ENCODE measurements at places on chromosomes 3 and 15.

DNA sequence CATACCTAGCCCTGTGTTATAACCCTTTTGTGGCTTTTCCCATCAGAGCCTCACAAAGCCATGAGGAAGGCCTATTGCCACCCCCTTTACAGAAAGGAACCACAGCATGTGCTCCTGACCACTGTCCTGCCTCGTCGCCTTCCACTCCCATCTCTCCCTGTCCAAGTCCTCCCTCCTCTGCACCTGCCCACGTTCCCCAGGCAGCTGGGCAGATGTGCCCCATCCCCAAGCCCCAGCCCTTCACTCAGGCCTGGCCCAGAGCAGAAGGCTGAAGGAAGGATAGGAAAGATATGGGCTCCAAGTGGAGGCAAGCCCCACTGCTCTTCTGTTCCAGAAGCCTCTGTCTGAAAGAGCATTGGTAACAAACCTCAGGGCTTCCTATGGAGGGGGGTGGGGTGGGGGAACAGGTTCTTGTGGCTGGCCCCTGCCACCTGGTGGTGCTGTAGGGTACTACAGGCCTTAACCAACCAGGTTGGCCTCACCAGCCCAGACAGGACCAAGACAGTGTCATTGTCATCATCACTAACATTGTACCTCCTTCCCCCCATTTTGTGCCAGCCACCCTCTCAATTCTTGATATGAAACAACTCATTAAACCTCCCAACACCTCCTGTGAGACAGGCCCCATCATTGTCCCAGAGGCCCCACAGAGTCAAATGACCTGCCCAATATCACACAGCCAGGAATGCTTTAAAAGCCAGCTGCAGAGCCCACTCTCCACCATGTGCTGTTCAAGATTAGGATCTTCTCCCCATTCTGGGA lies 10.0 kb downstream of the POC1A start:
- DNase-seq = peak; percentile 78

DNA sequence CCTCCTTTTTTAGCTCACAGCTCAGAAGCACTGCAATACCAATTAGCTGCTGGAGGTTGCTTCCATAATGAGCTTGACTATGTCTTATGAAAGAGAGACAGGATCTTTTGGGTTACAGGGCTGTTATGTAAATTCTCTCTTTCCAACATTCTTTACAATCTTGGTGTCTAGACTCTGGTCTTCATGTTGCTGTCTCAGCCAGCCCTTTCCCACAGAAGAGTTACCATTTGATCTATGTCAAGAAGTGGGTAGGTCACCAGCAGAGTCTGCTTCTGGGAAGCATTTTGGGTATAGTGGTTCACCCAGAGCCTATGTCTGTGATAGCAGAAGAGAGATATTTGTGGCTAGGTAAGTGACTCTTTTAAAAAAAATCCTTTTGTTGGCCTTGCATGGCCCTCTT lies 234.5 kb downstream of the SATB1 start:
- no peak for DNase-seq

- DNase-seq = peak; percentile 61
These were observed 24.3 kb downstream of the TBC1D21 start for GRCh38 chr15:73897441-73898261.

- no peak for DNase-seq
These were observed 373.1 kb downstream of the MFSD1 start for GRCh38 chr3:159174715-159175692.

DNA sequence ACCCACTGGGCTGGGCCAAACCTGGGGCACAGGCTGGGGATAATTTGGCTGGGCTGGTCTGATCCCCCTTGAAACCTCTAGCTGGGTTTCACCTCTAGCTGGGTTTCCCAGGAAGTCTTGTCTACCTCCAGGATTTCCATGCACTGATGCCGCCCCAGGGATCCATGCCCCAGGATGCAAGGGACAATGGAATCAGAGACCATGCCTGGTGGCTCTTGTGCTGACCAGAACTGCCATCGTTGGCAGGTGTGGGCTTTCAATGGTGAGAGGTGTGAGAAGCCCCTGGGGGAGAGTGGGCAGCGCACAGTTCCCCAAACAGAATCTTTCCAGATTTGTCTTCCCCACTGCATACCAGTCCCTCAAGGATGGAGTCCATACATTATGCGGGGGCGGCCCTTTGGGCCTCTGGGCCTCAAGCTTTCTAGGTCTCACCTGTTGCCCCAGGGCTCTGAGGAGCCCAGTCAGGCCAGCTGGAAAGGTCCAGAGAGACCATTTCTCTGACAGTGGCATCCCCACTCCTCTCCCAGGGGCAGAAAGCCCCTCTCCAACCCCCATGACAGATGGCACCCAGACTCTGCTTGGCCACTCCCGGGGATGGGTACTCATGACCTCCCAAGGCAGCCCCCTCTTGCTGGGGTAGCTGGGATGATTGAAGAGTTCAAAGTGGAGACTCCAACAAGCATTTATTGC lies 35.4 kb downstream of the EPHB3 start:
- no peak for DNase-seq

GRCh38 chr15:28100516-28101195 lies 1.5 kb upstream of the OCA2 start:
- peak; percentile 18 for DNase-seq

- no peak for DNase-seq
These were observed 16.1 kb upstream of the RARRES1 start for GRCh38 chr3:158748237-158748828.

- DNase-seq = no peak
These were observed 246.1 kb downstream of the SI start for GRCh38 chr3:164832216-164832615.

DNA sequence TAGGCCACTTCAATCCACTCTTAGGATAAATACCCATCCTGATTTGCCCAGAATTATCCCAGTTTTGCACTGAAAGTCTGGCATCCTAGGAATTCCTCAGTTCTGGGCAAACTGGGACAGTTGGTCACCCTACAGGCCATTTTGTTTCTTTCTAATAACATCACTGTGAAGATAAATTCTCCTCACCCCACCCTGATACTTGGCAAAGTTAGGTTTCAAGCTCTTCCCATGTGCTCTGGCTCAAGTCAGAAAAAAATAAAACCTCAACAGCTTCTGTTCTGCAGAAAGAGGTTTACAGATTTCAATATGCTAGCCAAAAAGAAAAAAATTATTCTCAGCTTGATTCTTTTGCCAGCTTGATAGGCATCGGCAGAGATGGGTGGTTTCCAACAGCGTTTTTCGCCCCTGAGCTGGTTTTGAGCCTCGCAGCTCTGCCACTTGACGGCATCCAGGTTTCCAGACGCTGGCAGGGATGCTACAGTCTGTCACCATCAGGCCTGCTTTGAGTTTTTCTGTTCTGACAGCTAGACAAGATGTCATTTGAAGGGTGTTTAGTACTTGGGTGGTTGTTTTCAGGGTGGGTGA lies 171.4 kb downstream of the SSR3 start:
- DNase-seq = no peak

- no peak for DNase-seq
These were observed 21.5 kb upstream of the ZBTB38 start for GRCh38 chr3:141346839-141347238.

DNA sequence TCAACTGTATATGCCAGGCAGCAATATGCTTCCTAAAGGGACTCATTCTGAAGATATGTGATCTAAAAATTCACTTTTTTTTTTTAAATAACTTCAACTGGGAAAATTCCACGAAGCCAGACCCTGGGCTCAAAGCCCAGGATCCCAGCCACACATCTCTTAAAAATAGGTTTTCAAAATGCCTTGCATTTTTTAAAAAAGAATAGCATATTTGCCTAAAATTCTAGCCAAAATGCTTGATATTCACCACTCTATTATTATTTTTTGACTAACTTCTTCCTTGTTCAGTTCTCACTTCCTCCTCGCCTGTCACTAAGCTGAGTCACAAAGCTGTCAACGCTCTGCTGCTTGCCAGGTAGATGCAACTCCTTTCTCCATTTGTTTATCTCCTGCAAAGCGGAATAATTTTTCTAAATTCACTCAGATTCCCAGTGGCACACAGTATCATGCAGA lies 28.0 kb upstream of the VGLL4 start:
- no peak for DNase-seq

GRCh38 chr15:83435782-83436181 lies 11.4 kb upstream of the SH3GL3 start:
- no peak for DNase-seq

GRCh38 chr3:126617571-126617970 lies 37.4 kb downstream of the TXNRD3 start:
- DNase-seq = no peak

GRCh38 chr3:52174896-52175295 lies 20.7 kb upstream of the POC1A start:
- DNase-seq = no peak

- DNase-seq = no peak
These were observed 216.8 kb downstream of the RSL24D1 start for GRCh38 chr15:54979964-54980363.

- DNase-seq = no peak
These were observed 56.8 kb upstream of the RYK start for GRCh38 chr3:134307425-134307824.

DNA sequence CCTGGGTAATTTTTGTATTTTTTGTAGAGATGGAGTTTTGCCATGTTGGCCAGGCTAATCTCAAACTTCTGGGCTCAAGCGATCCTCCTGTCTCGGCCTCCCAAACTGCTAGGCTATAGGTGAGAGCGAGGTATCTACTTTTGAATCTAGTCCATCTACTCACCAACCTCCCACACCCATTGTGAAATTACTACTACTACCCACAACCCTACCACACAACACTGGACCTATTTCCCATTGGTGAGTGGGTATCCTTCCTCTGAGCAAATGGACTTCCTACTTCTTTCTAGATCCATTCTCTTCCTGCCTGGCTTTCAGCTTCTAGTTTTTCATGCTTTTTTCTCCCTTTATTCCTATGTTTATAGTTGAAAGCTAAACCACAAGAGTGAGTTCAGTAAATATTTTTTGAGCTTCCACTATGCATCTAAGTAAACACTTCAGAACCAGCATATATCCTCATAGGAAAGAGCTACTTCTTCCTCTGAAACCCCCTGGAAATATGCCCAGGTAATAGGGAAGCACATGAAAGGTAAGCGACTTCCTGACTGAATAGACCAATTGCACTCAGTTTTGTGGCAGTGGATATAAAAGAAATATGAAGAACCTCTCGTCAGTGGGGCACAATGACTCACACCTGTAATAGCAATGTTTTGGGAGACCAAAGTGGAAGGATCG lies 39.1 kb downstream of the MYO1E start:
- DNase-seq = no peak

DNA sequence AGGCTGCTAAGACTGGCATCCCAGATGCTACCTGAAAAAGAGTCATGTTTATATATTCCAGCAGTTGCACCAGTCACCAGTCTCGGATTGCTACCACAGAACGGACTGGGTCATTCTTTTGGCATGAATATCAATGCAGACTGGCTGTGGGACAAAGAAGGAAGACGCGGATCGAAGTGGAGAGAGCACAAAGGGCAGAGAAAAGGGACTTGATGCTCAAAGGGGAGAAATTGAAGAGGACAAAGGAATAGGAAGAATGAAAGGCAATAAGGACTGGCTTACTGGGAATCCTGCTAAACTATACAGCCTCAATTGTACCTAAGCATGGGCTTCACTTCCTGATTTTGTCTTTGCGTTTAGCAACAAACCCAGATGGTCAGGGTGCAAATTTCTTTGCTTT lies 15.3 kb upstream of the DIS3L start:
- DNase-seq = no peak

GRCh38 chr3:103711670-103712069 lies 1276.9 kb downstream of the ZPLD1 start:
- no peak for DNase-seq

DNA sequence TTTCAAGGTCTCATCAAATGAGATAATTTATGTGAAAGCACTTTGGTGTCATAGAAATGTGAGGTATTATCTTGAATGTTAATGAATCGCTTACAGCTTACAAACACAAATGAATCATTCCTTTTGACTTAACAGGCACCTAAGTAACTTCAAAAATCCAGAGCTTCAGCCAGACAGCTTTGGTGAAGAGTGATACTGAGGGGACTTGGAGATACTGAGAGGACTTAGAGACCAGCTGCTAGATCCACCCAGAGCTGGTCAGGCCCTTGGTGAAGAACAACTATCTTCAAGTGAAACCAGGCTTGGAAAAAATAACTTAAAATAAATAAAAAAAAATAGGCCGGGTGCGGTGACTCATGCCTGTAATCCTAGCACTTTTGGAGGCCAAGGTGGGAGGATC lies 16.2 kb upstream of the ZFYVE19 start:
- DNase-seq = no peak

- peak; percentile 50 for DNase-seq
These were observed 452 bp downstream of the TMEM158 start for GRCh38 chr3:45225465-45226205.

DNA sequence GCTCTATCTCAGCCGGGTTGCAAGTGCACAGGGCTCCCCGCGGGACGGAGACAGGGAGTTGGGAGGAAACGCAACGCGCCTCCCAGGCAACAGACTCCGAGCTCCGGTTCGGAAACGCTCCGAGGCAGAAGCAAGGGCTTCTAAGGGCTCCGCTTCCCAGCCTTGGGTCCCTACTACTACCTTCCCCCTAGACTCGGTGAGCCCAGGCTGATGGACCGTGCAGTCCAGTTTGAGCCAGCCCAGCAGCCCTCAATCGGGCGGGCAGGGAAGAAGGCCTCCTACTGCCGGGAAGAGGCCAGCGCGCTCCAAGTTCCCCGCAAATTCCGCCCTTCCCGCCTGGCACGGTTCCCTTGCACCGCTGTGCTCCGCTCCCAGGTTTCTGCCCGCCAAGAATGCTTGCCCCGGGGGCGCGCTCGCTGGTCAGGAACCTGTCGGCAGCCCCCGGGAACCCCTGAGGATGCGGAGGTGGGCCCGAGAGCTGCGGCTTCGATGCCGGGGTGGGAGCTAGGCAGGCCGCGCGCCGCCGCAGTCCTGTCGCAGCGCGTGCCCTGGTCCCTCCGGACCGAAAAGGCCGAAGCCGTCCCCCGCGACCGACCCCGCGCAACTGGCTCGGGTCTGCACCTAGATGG lies 728 bp downstream of the TRANK1 start:
- DNase-seq = peak; percentile 75

- DNase-seq = no peak
These were observed 67.1 kb downstream of the ATP8B4 start for GRCh38 chr15:50051811-50052419.

DNA sequence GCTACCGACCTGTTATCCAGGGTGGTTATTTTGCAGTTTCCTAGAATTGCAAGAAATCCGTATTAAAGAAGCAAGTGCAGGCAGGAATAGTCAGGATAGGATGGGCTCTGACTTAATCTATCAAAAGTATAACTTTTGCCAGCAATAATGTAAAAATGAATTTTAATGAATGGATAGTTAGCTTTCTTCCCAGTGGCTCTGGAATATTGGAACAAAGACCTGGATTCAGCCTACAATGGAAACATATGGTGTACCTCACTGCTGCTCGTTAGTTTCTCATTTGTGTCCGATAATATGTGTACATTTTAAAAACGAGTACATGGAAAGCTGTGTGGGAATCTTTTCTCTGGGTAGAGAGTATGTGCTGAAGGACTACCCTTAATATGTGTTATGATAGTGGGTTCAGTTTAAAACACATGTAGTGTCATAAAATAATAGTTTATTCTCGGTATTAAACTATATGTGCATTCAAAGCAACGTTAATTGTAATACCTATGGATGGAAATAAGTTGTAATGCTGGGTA lies 805 bp downstream of the SERPINI1 start:
- no peak for DNase-seq

DNA sequence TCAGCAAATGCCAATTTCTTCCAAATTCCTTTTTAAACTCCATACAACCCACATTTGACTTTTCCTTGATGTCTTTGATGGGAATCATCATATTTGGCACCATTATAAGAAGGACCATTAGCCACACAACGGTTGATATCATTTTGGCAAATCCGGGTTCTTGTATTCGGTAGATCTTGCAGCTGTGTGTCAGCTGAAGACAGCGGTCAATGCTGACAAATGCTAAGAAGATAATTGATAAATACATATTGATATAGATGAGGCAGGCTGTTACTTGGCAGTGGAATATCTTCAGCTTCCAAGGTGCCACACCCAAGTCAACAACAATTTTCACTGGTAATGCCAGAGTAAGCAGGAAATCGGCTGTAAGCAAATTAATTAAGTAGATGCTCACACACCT lies 4.2 kb downstream of the GPR171 start:
- no peak for DNase-seq

All from left lobe of liver (tissue), 2 donors.